ENCODE measurements at places on chromosomes 7 and 10.
A peak's percentile ranks its signal among the peaks of the same experiment; 100 is the strongest.

DNA sequence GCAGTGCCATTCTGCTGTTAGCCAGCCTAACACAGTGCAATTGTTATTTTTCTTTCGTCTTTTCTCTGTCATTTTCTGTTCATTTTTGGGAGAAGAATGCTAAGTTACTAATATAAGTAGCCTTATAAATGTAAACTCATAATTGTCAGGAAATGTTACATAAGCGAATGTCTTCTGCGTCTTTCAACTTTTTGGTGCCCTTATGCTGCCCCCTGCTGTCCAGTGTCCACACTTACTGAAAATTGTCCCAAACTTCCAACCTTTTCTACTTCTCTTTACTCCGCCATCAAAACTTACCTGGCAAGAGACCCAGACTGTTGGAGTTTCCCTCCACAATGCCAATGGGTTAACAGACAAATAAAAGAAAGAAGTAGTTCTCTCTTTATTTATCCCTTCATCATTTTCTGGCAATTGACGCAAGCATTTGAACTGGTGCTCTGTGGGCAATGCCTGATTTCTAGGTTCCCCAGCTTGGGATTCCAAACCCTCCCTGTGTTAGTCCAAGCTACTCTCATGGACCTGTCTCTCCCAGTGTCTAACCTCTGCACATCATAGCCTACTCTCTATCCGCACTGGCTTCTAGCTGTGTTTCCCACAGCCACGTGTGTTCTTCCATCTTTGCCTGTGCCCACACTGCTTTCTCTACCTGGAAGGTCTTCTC lies 21.0 kb upstream of the EPC1 start:
- DNase-seq, result peak; percentile 76

GRCh38 chr7:44077681-44078091 lies 4.6 kb downstream of the POLM start:
- DNase-seq, result no peak

- no peak for DNase-seq
Observed at GRCh38 chr10:89640241-89640640, 4.8 kb downstream of the PANK1 start.

- no peak for DNase-seq
Observed at GRCh38 chr10:62728479-62728878, 76.0 kb upstream of the ADO start.

DNA sequence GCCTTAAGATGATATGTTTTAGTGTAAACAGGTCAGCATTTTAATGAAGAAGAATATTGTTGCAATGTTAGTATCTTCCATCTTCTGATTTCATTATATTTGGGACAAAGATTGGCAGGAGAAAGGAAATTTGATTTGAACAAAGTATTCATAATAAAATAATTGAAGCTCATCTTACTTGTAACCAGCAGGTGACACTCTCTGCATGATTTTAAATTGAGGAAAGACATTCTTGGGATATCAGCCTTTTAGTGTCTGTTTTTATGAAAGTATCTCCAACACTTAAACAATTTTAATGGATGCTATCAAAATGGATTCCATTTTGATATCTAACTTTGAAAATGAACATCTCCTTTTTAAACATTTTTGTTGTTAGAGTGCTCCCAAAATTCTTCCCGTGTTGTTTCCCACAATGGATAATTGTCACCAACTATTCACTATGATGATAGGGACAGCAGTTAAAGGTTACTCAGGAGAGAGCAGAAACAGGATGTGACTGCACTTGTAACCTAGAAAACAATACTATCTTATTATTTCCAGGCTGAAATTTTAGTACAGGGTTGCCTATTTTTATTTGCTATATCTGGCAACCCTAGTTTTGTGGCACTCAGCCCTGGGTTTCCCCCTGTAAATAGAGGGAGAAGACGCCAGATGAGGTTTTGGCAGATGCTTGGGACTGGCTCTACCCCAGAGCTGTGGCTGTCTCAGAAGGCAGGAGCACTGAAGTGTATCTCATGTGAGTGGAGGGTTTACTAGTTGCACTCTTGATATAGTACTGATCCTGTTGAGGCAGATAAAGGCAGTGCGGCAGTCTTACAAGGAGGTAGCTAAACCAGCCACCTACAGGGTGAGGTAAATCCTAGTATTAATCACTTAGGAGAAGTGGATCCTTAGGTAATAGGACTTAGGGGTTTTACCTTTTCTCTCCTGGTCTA lies 31.0 kb upstream of the ABCB4 start:
- DNase-seq, result no peak

DNA sequence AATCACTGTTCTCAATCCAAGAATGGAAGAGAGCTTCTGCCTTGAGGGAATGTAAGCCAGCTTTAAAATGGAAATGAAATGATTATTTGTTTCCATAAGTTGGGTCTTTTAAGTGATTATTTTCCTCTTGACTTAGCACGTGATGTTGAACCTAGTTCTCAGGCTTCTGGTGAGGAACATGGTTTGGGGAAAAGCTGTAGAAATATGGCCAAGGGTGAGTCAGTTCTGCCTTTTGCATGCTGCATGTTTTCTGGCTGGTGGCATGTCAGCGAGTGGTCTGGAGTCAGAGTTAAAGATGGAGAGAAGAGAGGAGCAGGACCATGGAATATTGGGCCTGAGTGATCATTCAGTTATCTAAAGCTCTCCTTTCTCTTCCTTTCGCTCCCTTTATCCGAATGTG lies 54.0 kb downstream of the DNAH11 start:
- DNase-seq, result no peak

DNA sequence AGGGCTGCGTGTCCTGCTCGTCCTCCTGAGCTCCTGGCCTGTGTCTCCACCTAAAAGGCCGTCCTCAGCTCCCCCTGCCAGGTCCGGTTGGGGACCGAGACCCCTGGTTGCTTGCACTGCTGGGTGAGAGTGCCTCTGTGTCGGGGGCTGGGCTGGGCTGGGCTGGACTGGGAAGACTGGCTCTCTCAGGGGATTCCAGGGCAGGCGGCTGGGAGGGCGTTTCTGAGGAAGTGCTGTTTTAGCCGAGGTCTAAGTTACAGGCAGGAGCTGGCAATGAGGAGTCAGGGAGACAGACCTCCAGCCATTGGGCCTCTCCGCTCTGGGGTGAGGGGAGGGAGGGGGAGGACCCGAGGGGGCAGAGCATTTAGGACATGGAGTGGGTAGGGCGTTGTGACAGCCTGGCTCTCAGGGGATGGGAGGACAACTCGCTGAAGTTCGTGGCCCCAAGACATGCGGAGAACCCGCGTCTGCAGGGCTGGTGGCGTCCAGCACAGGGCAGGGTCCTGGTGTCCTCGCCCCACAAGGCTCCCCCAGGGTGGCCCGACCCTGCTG lies 20.9 kb downstream of the FOXK1 start:
- no peak for DNase-seq

- no peak for DNase-seq
Observed at GRCh38 chr10:61971003-61971325, 69.5 kb downstream of the ARID5B start.

- DNase-seq, result no peak
Observed at GRCh38 chr7:68485253-68485917, 1112.9 kb upstream of the AUTS2 start.
